ENCODE measurements at places on chromosomes 3 and 15.

- DNase-seq = no peak
Observed at GRCh38 chr3:136490646-136491405, 240.7 kb downstream of the PCCB start.

DNA sequence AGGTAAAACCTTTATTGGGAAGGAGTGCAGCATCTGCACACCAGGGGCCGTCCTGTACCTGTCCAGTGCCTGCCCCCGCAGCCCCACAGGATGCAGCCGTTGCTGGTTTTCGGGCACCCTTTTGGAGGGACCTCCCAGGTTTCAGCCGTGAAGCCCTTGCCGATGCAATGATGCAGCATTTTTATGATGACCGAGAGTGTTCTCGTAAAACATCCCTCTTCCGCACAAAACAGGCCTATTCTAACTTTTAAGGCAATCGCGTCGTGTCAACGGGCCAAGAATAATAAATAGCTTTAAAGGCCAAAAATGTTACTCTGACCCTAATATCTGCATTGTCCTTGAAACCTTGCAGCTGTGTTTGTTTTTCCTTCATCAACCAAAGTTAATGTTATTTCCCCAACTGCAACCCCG, 126.1 kb downstream of the LRRK1 start:
- no peak for DNase-seq

- no peak for DNase-seq
Observed at GRCh38 chr3:133963657-133964396, 65.9 kb downstream of the SLCO2A1 start.

- no peak for DNase-seq
Observed at GRCh38 chr15:68298336-68298735, 20.8 kb downstream of the FEM1B start.

GRCh38 chr15:52008698-52009434, 10.2 kb upstream of the MAPK6 start:
- DNase-seq = no peak

DNA sequence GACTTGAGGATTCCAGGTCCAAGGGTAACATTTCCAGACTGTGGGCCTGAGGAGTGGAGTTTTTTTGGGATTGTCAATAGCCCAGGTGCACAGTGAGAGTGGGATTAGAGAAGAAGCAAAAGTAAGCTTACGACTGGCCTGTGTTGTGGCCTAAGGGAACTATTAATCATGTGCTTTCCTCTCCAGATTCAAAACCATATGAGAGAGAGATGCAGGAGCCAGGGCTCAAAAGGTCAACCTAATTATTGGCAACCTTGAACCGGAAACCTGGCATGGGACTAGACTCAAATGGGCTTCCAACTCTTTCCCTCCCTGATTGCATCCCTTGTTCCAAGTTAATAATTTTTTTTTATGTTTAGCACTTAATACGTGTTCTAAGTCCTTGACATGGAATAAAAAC, 242.1 kb upstream of the THRB start:
- no peak for DNase-seq

- no peak for DNase-seq
Observed at GRCh38 chr3:61645148-61645547, 83.8 kb downstream of the PTPRG start.

- no peak for DNase-seq
Observed at GRCh38 chr15:28269097-28269496, 52.9 kb downstream of the HERC2 start.

GRCh38 chr15:95097361-95097760, 866.0 kb downstream of the MCTP2 start:
- DNase-seq = no peak

DNA sequence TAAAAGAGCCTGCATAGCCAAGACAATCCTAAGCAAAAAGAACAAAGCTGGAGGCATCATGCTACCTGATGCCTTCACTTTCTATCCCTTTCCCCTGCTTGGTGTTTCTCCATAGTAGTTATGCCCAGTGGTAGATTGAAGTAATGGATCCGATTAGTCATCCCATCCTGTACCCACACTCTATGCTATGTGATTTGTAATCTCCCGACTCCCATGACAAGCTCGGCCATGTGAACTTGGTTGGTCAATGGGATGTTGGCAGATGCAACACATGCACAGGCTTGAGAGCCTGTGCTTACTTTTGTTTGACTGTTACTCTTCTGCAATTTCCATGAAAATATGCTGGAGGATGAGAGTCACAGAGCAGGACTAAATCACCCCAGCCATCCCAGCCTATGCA, 334.9 kb upstream of the DPH6 start:
- no peak for DNase-seq

DNA sequence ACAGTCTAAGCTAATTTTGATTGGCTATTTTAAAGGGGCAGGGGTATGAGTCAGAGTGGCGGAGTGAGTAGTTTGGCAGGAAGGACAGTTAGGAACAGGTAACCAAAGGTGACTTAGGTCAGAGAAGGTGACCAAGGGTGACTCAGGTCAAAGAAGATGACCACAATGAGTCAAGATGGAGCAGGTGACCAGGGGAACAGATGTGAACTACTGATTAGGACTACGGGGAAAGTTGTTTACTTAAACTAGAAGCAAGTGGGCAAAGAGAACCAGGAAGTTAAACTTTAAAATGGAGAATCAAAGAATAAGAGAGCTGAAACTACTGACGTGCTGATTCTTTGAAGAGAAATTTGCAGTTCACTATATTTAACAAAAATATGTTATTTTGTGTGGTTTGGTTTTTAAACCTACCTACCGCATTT, 14.1 kb upstream of the CA12 start:
- no peak for DNase-seq

GRCh38 chr15:65285291-65286068, 1.2 kb downstream of the PARP16 start:
- DNase-seq = no peak

DNA sequence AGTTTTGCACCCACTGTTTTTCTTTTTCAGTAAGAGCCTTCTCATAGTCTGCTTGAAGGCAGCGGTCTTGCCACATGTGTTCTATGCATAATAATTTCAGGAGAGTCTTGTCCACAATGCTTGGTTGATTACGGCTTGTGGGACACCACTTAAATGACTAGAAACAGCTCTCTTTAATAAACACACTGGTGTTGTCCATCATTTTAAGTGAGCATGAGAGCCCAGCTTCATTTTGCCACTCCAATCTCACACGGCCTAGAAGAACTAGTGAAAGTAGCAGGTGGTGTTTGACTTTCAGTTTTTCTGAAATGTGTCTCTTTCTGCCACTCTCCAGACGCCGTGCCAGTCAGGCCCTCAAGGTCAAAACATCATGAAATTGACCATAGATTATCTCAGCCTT, 292.1 kb downstream of the LPP start:
- no peak for DNase-seq

DNA sequence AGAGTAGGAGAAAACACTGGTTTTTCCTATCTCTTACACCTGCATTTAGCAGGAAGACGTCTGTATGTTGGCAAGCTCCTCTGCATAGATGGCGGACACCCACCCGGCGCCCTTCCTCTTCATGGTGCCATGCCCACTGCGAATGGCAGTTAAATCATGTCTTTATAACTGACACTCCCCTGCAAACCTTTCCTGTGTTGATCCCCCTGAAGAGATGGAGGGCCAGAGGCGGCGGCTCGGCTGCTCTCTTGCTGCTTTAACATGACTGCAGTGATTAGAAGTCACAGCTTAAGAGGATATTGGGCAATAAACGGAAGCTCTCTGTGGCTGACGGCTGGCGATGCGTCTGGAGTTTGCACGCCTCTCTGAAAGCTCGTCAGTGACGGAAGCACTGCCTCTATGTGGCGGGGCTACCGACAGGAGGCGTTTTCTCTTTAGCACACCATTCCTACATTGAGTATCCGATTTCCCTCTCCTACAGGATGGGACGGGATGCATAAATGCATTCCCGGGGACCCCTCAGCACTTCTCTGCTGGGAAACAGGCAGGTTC, 25.5 kb upstream of the SNRPA1 start:
- DNase-seq = no peak

DNA sequence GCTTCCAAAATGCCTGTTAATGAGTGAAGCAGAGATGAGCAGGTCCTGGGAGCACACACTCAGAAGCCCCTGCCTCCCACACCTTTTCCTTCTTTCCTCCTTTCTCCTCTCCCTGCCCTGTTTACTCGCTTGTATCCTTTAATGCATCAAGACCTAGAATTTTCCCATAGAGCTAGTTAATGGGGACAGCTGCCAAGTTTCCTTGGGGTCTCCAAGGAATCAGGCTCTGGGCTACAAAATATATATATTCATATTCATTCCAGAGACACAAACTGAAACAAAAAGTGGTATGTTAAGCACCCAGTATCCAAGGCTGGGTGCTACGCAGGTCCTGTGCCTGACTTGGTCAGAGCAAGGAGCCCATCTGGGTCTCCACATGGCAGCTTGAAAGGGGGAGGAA, 235.6 kb downstream of the MYRIP start:
- no peak for DNase-seq

- no peak for DNase-seq
Observed at GRCh38 chr15:61794881-61795280, 265.4 kb downstream of the VPS13C start.

DNA sequence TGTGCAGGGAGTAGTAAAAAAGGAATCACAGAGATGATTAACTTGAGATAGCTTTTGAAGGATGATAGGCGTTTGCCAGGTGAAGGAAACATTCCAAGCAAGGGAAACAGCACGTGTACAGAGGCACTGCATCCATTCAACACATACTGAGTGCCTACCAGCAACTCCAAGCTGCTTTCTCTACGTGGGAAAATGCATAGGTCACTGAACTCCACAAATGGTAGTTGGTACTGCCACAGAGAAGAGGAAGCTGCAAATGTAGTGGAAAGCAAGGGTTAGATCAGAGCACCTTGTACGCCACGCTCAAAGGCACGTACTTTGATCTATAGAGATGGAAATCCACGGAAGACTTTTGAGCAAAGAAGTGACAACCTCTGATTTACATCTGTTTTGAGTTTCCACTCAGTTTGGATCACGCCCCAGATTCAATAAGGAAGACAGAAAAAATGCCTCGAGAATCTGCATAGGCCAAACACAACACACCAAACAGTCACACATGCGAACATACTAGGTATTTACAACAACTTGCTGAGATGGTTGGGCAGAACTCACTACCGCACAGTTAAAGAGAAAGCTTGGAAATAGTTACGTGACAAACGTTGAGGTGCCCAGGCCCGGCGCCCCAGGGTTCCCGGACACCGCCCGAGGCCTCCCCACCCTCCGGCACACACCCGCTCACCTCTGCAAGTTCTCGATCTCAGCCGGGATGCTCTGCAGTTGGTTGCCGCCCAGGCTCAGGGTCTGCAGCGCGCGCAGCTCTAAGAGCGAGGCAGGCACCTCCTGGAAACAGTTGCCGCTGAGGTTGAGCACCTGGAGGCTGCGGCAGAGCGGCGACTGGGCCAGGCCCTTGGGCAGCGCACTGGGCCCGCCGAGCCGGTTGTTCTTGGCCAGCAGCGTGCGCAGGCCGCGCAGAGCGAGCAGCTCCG, 826 bp downstream of the LRRC58 start:
- peak; percentile 37 for DNase-seq

GRCh38 chr3:39409514-39410136, 3.1 kb downstream of the RPSA start:
- no peak for DNase-seq

DNA sequence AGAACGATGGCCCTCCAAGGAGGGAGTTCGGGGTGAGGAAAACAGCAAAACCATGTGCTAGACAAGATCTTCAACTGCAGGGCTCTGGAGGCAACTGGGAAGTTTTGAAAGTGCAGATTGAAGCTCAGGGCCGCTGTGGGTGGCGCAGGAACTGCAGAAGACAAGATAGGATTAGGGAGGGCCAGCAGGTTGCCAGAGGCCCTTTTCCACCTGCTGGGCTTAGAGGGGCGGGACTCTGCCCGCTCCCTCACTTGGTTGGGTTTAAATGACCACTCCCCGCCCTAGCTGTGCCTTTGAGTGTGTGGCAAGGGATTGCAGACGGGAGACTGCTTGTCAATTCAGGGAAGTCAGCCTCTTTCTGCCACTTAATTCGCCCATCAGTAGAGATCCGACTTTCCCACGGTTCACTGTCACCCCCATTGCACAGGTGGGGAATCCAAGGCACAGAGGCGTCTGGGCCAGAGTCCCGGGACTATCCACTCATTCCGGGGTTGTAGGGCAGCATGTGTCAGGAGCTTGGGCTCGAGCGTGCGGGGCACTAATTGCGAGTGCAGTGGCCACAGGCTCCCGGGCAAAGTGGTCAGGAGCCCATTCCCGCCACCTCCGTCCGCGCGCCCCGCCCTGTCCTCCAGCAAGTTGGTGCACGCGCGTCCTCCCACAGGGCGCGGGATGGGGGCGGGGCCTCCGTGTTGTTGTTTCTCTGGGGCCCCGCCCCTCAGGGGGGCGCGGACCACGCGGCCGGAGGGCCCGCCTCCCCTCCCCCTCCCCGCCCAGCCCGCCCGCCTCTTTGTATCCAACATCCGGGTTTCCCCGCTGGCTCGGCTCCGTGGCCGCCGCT, at the start of gene ACVR2B:
Gene ACVR2B (plus strand): TSS at position 816 of the 838 bp plus-strand sequence. CDS start 433 bp downstream, outside the sequence.
- peak; percentile 59 for DNase-seq

DNA sequence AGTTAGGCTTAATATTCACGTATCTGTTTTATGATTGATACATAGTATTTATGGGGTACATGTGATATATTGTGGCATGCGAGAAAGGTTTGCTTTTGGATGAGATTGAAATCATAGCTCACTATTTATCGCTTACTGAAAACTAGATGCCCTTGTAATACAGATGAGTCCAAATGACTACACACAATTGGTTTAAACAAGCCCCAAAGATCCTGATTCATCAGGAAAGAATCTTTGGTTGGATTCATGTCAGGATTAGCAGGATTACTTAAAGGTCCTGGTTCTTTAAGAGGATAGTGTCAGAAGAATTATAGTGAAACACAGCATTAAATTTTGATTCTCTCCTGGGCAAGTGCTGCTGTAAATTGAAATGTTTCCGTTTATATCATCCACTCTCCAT, 18.6 kb upstream of the AADAC start:
- DNase-seq = no peak

DNA sequence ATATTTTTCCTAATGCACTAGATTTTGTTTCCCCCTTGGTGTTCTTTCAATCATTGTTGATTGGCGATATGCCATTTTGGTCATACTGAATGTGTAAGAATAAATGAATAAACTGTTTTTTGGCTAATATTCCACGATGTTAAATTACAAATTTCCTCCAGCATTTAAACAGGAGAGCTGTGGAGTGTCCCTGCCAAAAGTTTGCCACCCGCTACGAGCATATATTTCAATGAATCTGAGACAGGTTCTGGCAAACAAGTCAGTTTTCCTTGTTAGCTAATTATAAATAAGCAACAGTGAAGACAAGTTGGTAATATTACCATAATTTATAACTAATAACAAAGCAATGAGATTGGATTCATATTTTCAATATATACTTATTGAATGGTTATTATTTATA, 777.6 kb downstream of the ROBO1 start:
- no peak for DNase-seq

DNA sequence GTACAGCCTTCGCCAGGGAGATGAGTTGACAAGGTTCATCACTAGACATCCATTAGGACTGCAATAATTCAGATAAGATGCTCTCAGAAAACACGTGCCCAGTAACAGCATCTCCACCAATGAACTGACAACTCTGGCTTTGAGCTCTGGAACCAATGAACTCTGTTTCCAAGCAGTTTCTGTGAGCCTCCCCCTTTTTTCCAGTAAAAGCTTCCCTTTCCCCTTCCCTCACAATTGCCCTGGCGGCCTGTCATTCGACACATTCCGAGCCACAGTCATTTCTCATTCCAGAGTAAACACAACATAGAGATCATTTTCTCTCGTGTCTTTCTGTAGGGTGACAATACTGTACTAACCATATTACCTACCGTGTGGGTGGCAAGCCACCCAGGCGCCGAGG, 3.6 kb downstream of the PLA2G4D start:
- no peak for DNase-seq

All from stimulated activated CD4-positive, alpha-beta T cell treated with anti-CD3 and anti-CD28 coated beads, Interleukin-15, amount 100 ng/mL, for 1 hour (primary cell).